ENCODE measurements at places on chromosomes 7 and 10.
A peak's percentile ranks its signal among the peaks of the same experiment; 100 is the strongest.

DNA sequence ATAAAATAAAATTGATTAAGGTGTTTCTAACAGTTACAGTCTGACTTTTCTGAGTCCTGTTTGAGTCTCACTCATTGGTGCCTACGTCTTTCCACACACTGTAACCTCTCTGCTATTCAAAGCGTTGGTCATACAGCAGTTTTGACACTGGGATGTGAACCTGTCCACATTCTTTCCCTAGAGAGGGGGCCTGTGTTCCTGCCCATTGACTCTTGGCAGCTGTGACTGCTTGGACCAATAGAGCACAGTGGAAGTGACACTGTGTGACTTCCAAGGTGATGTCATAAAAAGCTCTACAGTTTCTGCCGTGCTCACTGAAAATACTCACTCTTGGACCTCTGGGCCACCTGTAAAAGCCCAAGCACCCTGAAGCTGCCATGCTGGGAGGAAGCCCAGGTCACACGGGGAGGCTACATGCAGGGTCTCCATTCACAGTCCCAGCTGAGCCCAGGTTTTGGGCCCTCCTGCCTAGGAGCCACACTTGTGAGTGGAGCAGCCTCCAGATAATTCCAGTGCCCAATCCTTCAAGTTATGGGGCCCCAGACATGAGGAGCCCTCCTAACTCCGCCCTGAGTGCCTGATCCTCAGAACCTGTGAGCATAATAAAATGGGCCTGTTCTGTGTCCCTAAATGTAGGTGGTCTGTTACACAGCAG, 704 bp upstream of the ANTXRL start:
- no peak for DNase-seq

- DNase-seq: no peak
Observed at GRCh38 chr10:127996586-127996985, 89.7 kb downstream of the PTPRE start.

GRCh38 chr7:35753761-35754603, 46.9 kb upstream of the SEPTIN7 start:
- DNase-seq: no peak

GRCh38 chr7:4690953-4691856, 9.1 kb downstream of the FOXK1 start:
- DNase-seq: no peak

- DNase-seq: no peak
Observed at GRCh38 chr7:155917836-155918430, 105.7 kb upstream of the SHH start.

- no peak for DNase-seq
Observed at GRCh38 chr10:2992401-2993198, 74.7 kb upstream of the PFKP start.

GRCh38 chr7:71343039-71343438, 211.1 kb downstream of the GALNT17 start:
- peak; percentile 67 for DNase-seq

- no peak for DNase-seq
Observed at GRCh38 chr10:132143162-132143561, 43.6 kb upstream of the DPYSL4 start.

GRCh38 chr10:132003282-132003924, 21.7 kb upstream of the BNIP3 start:
- no peak for DNase-seq

- no peak for DNase-seq
Observed at GRCh38 chr10:95513941-95514392, 47.2 kb downstream of the SORBS1 start.

DNA sequence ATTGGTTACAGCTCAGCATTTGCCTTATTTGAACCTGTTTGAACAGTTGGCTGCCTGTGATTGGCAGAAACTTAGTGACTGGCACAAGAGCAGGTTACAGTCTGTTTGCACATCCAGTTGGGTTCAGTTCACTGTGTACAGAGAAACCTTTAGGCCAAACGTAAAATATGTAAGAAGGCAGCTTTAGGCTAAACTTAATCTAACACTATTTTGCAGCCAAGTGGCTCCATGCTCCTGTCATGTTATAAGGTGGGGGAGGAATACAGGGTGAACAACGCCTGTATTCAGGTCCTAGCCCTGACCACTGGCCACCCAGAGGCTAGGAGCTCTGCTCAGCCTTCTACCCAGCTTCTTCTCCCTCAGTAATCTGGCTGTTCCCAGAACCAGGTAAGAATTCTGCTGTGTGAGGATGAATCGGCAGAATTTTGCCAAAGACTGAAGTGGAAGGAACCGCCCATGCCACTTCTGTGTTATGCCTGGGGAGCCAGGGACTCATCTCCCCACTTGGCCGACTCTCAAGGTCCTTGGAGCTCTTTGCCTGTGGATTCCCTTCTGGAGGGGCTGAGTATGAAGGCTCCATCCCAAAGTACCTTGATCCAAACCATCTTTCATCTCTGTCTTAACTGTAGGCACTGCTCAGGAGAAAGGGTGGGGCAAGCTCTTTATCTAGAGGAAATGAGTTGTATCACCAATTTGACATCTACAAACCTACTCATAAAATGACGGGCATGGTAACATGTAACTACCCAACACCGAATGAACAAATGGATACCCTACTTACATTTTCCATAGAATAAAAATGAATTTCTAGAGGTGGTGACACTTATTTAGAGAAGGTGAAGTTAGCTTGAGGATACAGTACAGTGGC, 164.4 kb upstream of the NAMPT start:
- DNase-seq: no peak

- no peak for DNase-seq
Observed at GRCh38 chr7:135960709-135961451, 16.3 kb downstream of the MTPN start.

- no peak for DNase-seq
Observed at GRCh38 chr7:28629216-28629842, 217.0 kb downstream of the CREB5 start.

- DNase-seq: no peak
Observed at GRCh38 chr10:126683466-126683865, 13.0 kb upstream of the C10orf90 start.

GRCh38 chr10:99532687-99533495, at the start of gene NKX2-3:
Gene NKX2-3, plus strand, starts transcription at chr10:99532942. Its CDS starts 190 bp downstream, at chr10:99533132.
- no peak for DNase-seq

DNA sequence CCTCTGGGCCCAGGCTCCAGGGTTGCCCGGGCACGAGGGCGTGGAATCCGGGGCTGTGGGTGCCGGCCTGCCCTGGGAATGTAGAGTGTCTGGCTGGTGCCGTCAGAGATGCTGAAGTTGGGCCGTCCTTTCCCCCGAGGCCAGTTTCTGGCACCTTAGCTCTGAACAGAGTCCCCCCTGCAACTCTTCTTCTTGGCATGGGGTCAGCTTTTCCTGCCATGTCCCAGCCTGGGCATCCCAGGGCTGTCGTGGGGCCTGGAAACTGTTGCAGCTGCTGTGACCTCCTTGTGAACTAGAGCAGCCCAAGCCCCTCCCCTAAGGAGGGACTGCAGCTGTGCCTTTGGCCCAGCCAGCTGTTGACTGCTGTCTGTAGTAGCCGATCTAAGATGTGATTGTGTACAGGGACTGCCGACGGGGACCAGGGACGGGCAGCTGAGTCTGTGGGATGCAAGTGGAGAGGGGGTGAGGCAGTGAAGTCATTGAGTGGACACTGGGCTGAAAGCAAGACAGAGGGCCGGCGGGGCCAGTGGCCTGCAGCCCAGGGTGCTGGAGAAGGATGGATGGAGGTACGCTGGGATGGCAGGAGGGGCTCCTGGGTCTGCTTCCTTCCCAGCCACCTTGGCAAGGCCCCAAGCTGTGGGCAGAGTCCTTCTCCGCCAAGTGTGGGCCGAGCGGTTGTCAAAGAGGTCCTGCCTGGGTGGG, 35.8 kb downstream of the GBX1 start:
- DNase-seq: no peak

DNA sequence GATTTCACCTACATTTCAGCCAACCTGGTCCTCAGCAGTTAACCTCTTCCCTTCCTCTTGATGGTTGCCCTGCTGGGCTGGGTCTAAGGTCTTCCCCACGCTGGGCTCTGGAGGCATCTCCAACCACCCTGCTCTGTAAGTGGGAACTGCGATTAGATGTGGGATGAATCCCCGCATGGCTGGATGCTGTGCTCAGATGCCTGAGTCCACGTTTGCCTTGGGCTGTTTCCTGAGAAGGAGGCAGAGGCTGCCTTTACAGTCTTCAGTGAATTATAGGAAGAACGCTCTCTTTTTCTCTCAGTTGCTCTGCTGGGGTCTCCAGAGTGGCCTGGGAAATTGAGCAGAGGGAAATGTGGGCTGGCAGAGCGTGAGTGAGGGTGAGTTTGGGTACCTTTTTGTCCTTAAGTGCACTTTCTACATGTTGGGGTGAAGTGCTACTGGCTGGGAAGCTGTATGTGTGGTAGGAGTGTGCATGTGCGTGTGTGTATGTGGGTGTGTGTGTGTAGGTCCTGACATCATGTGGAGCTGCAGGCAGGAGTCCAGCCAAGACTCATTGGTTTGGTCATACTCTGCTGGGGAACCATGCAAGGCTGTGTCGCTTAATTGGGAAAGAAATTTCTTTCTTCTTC, 1.5 kb downstream of the GIMAP8 start:
- no peak for DNase-seq

Data from D341Med (cell line).